NCI-H2081 treated with DMSO at 0.1 percent for 48 hours (cell line): ENCODE measurements at places on chromosomes 16 and 17.

DNA sequence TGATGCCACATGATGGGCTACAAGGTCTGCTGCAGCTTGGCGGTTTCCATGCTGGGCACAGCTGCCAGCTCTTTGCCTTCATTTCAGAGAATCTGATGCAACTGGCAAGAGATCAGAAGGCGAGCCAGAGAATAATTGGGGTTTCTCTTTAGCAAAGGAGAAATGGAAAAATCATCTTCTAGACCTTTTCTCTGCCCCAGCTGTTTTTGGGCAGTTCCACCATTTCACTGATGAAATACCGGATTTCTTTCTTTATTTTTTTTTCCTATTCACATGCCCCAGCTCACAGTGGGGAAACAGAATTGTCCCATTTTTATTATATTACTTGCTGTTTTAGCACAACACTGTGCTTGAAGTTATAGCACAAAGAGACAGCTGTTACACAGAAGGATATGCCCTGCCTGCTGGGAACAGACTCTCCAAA is 439.3 kb upstream of the GOT2 start:
- DNase-seq: no peak

DNA sequence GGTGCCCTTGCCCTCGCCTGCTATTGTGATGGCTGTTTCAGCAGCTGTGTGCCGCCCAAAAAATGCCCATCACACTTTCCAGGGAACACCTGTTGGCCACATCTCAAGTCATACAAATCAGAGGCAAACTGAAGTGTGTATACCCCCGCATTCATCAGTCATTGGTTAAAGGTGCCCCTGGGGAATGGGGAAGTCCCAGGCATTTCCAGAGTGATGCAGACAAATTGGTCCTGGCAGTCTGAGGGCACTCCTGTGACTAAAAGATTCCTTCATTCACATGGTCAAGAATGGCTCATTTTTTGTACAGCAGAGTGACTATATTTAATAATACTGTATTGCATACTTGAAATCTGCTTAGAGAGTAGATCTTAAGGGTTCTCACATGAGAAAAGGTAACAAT is 102.9 kb upstream of the TMEM97 start:
- DNase-seq: no peak

GRCh38 chr17:50056217-50056960 is 479 bp downstream of the ITGA3 start:
- DNase-seq: peak; percentile 6

GRCh38 chr17:29495011-29495410 is 71.8 kb downstream of the ABHD15 start:
- DNase-seq: no peak

DNA sequence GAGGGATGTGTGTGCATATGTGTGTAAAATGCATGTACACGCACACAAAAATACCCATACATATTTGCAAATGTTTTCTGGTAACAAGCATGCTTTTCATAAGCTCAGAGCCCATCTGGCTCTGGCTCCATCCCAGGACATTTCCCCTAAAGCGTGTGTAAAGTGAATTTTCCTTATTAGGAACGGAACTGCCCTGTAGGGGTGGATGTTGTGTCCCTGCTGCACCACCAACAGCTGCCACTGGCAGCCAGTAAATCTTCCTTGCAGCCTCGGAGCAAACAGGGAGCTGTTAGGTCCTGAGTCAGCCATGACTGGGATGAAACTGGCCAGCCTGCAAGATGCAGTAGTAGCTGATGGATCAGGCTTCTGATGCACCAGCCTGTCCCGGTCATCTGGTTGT is 393.5 kb downstream of the UTP18 start:
- DNase-seq: no peak
